Caco-2 (cell line): ENCODE measurements at places on chromosomes 5 and 9. TPM values are rescaled to one million over a fixed set of nuclear protein-coding genes. Genes with fewer than 3 reads are reported as not detected.

GRCh38 chr9:34124099-34124498 lies 2.4 kb downstream of the DCAF12 start:
- DNase-seq, result no peak

DNA sequence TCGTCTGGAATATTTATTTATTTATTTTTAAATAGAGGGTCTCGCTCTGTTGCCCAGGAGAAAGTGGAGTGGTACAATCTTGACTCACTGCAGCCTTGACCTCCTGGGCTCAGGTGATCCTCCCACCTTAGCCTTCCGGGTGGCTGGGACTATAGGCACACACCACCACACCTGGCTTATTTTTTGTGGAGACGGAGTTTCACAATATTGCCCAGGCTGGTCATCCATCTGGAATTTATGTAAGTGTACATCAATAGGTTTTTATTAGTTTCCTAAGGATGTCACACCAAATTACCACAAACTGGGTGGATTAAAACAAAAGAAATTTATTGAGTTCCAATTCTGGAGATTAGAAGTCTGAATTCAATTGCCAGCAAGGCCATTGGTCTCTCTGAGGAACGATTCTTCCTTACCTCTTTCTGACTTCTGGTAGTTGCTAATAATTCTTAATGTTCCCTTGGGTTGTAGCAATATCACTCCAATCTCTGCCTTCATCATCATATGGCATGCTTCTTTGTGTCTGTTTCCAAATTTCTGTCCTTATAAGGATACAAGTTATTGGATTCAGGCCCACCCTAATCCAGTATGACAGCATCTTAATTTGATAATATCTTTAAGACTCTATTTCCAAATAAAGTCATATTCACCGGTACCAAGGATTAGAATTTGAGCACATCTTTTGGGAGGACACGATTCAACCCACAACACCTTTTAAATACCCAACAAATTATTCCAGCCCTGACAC lies 16.3 kb upstream of the RAD23B start:
- DNase-seq, result no peak

- no peak for DNase-seq
Measured at GRCh38 chr9:87579781-87580541, 82.3 kb downstream of the DAPK1 start.

DNA sequence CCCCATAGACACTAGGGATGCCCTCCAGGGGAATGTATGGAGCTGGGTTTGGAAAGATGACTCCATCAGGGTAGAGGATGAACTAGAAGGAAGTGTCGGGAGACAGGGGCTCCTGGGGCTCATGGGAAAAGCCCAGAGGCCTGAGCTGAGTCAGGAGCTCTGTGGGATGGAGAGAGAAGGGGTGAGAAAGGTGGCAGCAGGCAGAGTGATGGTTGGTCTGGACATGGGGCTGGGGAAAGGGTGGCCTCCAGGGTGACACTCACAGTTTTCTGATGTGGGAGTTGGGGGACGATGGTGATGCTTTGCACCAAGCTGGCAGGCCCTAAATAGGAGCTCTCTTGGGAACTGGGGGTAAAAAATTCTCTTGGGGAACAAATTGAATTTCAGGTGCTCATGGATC lies 213.5 kb upstream of the MVB12B start:
- no peak for DNase-seq

DNA sequence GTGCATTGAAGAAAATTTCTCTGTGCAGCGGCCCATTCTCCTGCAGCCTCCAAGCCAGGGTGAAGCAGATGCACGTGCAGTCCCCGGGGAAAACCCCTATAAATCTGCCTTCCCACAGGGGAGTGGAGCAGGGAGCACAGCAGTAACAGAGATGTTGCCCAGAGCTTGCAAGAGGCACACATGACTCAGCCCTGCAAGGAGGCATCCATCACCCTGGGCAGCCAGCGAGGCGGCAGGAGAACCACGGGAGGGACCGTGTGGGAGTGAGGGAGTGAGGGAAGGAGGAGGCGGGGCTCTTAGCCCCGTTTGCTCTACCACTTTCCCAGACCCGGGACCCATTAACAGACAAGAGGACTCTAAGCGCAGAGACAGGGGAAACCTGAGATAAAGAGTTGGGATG lies 96.2 kb upstream of the ARAP3 start:
- DNase-seq, result no peak

DNA sequence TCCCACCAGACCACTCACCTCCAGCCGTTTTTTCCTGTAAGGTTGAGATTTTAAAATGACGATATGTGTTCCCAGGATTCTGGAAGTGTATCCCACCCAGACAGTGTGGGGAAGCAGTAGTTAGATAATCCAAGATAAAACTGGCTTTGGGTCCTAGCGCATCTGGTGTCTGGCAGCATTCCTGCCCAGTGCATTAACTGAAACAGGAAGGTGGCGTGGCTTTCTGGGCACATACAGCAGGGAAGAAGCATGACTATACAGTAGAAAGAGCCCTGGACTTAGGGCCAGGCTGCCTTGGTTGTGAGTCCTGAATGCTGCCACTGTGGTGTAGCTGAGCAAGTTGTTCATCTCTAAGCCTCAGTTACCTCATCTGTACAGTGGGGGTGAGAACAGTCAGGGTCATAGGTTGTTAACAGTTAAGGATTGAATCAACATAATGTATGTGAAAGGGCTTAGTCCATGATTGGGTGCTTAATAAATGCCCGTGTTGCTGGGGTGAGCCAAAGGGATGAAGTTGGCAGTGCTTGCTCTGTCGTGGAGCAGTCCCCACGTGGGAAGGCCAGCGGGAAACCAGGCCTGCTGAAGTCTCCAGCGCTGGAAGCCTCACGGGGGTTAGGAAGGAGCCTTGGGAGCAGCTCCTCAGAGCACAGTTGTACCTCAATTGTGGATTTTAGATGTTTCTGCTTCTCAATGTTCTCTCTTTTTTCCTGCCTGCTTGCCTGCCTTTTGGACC lies 18.0 kb downstream of the CLTA start:
- DNase-seq, result no peak

- DNase-seq, result no peak
Measured at GRCh38 chr5:122639864-122640263, 135.0 kb upstream of the SNX2 start.

DNA sequence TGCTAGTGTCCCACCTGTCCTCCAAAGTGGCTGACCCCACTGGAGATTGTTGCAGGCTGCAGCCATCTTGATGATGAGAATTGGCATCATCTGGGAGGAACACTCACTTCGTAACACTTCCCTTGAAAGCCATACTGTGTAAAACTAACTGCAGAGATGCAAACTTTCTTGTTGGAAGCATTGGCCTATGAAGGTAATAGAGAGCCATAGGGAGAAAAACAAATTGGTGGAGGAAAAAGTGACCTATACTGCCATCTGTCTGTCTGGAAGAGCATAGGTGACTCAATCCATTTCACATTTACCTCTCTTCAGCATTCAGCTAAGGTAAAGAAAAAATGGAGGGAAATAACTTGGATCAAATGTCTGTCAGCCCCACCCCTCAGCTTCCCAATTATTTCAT lies 473.4 kb downstream of the NTRK2 start:
- peak; percentile 2 for DNase-seq

GRCh38 chr5:102596113-102596512 lies 97.3 kb upstream of the SLCO6A1 start:
- DNase-seq, result no peak

DNA sequence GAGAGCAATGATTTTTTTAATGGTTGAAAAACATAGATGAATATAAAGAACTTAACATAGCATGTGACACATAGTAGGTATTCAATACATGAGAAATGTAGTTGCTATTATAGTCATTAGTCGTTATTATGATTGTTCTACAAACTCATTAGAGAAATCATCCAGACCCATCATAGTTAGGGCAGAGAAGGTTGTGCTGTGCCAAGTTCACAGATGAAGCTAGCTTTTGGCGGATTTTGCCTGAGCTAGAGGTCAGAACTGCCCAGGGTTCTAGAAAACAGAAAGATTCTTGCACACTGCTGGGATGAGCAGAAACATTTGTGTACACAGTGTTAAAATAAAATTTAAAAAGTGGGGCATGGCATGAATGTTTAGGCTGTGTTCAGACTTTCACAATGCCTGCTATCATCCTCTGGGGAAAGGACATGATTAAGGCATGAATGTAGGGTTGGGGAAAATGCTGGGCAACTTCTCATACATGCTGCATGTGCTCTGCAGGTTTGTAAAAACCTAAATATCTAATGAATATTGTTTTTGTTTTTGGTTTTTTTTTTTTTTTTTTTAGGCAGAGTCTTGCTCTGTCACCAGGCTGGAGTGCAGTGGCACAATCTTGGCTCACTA lies 33.3 kb upstream of the RAD23B start:
- no peak for DNase-seq

GRCh38 chr5:14453481-14453880 lies 128.1 kb upstream of the OTULINL start:
- no peak for DNase-seq

DNA sequence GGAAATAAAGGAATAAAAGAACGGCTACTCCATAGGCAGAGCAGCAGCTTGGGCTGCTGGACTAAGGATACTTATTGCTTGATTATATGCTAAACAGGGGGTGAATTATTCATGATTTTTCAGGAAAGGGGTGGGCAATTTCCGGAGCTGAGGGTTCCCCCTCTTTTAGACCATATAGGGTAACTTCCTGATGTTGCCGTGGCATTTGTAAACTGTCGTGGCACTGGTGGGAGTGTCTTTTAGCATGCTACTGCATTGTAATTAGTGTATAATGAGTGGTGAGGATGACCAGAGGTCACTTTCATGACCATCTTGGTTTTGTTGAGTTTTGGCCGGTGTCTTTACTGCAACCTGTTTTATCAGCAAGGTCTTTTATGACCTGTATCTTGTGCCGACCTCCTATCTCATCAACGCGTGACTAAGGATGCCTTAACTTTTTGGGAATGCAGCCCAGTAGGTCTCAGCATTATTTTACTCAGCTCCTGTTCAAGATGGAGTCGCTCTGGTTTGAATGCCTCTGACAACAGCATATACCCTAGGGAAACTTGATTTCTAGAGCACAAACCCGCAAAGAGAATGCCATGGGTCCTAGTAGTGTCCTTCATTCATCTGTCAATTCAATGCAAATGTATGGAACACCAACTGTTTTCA lies 47.8 kb upstream of the PWWP2A start:
- DNase-seq, result no peak

DNA sequence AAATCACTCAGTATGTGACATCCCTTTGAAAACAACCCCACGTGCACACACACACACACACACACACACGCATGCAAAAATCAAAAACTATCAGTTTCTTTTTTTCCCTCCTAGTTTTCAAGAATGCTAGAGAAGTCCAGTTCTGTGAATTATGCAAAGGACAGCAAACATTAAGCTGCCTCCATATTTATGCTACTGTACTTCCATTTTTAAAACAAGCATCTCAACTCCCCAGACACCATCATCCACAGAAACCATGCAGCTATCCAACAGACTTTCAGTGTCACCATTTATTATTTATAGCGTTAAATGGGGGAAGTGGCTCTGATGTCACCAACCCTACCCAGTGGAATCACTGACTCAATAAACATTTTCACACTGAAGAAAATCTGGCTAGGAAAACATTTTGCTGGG lies 1.6 kb downstream of the FBXW11 start:
- DNase-seq, result no peak

- DNase-seq, result no peak
Measured at GRCh38 chr9:130337318-130337717, 71.8 kb downstream of the HMCN2 start.

- no peak for DNase-seq
Measured at GRCh38 chr9:114059047-114059803, 18.9 kb downstream of the AMBP start.

- peak; percentile 47 for DNase-seq
Measured at GRCh38 chr5:92927291-92927778, 653.7 kb downstream of the NR2F1-AS1 start.

DNA sequence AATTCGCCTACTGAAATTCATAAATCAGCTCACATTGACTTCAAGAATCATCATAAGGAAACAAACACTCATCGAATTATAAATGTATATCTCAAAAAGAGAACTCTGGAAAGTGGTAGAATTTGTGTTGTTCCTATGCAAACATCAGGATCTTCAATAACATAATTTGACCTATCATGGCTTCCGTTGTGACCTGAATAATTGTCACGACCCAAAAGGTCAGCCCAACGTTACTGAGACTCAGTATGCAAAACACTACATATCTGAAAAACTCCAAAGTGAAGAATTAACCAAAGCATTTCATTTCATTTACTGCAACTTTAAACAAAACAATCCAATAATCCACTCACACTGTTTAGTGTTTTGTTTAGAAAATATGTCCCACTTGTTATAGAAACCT lies 1.2 kb downstream of the RAPGEF6 start:
- DNase-seq, result no peak

The POLK gene
- 7.5 and 11.1 TPM in 2 replicates for total RNA-seq

The INSL4 gene
- not detected in 2 replicates for total RNA-seq

The RFESD gene
- total RNA-seq, result 1.6 and 2.4 TPM in 2 replicates

The TBC1D9B gene
- total RNA-seq, result 106 and 107 TPM in 2 replicates

The PLPP7 gene
- total RNA-seq, result 0.11 TPM in 1 of 2 replicates, not detected in the other

The TNC gene
- 11.4 and 17.6 TPM in 2 replicates for total RNA-seq

The CDKN2B gene
- total RNA-seq, result 7.6 and 8.2 TPM in 2 replicates
